ENCODE measurements at places on chromosomes 1 and 21. TPM values are rescaled to one million over a fixed set of nuclear protein-coding genes. Genes with fewer than 3 reads are reported as not detected.

CACNA1S gene
- total RNA-seq: not detected

GJA8 gene
- total RNA-seq: not detected

- DNase-seq: no peak
Measured at GRCh38 chr1:158327481-158327880, 3.9 kb downstream of the CD1B start.

DNA sequence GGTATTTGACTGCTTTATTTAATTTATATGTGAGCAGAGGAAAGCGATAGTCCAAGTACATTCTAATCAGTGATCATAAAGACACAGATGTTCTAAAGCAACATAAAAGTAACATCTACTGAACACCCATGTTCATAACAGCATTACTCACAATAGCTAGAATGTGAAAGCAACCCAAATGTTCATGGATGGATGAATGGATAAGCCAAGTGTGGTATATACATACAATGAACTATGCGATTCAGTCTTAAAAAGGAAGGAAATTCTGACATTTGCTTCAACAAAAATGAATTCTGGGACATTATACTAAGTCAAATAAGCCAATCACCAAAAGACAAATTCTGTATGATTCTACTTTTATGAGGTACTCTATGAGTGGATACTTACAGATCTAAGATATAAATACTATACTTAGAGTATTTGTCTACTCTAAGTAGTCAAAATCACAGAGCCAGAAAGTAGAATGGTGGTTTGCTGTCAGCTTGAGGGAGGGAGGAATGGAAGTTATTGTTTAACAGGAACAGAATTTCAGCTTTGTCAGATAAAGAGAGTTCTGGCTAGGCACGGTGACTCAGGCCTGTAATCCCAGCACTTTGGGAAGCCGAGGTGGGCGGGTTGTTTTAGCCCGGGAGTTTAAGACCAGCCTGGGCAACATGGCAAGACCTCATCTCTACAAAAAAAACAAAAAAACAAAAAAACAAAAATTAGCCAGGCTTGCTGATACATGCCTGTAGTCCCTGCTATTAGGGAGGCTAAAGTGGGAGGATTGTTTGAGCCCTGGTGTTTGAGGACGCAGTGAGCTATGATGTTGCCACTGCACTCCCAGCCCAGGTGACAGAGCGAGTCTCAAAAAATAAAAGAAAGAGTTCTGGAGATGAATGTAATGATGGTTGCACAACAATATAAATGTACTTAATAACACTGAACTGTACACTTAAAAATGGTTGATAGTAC is 79.7 kb upstream of the ARHGAP29 start:
- DNase-seq: no peak

DNA sequence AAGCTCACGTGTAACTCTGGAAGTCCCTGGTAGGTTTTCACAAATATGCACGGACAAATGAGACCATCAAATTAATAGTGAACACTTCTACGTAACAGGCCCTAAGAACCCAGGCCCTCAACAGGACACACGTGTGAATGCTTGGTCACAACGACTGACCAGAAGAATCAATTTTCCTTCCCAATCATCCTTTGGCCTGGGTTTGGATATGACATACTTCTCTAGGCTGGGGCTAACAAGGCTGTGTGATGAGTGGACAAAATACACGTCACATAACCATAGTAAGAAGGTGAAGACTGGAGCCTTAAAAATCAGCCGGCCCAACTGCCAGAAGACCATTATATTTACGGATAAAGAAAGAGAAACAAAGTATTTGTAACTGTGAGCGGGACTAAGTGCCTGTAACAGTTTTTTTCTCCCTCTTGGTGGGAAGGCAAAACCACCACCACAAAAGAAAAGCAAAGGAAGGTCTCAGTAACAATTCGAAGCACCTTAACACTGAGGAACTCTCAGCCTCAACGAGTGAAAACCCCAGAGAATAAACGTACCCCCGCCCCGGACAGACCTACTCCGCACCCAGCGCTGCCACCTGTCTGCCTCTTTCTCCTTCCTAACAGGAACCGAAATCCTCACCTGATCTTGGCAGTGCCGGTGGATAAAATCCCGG is 450 bp downstream of the SDE2 start:
- no peak for DNase-seq

Data from naive thymus-derived CD8-positive, alpha-beta T cell (primary cell).